ENCODE measurements at places on chromosomes 2 and 18.

- DNase-seq, result no peak
Observed at GRCh38 chr2:104938231-104938941, 84.5 kb downstream of the POU3F3 start.

DNA sequence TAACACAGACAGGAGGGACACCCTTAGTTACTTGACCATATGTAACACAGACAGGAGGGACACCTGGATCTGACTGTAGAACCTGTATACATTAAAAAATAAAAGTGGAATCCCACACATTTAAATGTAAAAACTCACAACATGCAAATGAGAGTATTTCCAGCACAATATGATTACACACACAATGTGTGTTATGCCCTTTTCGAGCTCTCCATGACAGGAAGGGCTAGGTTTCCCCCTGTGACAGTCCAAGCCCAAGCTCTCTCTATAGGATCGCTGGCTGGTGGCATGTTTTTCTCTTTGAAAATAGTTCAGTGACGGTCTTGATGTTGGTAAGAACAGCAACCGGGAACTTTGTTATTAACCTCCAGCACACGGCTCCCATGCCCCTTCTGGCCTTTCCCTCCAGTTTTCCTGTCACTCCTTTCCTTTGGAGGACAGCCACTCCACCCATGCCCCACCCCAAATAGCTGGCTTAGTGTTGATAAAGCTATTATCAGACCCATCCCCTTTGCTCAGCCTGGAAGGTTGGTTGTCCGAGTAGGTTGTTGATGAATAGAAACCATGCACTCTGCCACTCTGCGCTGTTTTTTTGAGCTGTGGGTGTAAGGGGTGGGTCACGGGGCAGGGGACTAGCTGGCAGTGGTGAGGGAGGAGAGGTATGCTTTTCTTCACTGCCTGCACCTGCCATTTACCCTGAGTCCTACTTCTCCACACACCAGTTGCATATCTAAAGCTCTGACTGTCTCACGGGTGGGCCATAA is 2.7 kb downstream of the RASGRP3 start:
- no peak for DNase-seq

DNA sequence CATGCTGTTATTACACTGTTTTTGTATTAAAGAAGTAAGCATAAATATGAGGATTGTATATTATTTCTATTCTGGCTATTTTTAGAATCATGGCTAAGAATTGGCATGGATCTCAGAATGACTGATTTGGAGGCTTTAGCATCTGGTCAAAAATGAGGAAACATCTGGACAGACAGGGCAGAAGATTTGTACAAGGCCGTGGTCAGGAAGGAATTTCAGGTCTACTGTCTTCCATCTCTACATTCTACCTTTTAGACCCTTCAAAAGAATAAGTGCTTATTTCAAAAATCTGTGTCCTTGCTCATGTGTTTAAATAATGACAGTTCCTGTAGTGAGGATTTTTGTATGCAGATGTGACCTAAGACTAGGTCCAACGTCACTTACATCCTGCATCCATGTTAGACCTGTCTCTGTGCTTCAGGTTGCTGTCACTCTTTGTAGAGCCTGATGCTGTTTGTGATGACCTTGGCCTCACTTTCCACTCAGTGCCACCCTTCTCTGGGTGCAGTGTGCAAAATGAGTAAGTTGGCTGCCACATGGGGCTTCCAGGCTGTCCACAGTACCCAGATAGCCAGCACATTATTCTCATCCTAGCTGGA is 54.7 kb upstream of the B3GNT2 start:
- no peak for DNase-seq

DNA sequence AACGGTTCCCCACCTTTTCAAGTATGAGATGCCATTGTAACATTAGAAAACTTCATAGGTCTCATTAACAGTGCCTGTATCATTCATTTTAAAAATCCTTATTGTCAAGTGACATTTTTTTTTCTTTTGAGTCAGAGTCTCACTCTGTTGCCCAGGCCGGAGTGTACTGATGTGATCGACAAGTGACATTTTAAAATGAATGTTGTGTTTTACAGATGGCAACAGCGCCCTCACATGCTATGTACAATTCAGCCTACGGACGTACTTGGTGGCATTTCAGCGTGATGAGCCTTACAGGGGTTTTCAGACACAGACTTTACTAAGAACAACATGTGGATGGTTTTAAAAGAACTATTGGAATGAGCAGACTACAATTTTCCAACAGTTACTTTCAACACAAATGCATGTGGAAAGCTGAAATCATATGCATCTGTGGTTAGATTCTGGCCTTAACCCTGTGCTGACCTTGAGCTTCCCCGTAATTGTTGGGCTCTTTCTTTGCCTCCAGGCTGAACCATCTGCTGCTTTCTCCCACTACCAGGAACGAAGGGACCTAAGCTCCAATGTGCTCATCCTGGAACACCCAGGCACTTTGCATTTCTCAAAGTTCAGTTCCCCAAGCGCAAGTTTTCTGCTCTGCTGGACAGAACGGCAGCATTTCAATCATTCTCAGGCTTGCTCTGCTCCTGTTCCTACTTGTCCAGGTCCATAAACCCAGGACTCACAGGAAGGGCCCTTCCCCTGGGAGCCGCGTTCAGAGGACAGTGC is 119.9 kb upstream of the NDUFV2 start:
- DNase-seq, result no peak

GRCh38 chr18:68660354-68661183 is 54.3 kb downstream of the TMX3 start:
- no peak for DNase-seq

DNA sequence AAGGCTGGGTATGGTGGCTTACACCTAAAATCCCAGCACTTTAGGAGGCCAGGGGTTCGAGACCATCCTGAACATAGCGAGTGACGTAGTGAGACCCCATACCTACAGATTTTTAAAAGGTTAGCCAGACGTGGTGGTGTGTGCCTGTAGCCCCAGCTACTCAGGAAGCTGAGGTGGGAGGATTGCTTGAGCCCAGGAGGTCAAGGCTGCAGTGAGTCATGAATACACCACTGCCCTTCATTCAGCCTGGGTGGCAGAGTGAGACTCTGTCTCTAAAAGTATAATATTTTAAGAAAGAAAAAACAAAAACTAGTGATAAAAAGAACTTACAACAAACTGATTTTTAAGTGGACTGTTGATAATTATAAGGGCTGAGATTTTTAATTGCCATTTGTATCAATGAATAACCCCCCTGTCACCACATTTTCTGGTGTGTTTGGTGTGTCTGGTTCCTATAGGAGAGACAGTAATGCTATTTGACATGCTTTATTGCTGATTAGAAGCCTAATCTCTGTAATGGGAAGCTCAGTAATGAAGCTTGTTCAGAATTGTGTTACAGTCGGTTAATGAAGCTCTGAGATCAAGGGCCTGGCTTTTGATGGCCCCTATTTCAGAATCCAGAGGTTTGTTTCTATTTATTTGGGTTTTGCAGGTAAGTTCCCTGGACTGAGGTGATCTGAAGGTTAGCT is 147.0 kb downstream of the NEDD4L start:
- no peak for DNase-seq

DNA sequence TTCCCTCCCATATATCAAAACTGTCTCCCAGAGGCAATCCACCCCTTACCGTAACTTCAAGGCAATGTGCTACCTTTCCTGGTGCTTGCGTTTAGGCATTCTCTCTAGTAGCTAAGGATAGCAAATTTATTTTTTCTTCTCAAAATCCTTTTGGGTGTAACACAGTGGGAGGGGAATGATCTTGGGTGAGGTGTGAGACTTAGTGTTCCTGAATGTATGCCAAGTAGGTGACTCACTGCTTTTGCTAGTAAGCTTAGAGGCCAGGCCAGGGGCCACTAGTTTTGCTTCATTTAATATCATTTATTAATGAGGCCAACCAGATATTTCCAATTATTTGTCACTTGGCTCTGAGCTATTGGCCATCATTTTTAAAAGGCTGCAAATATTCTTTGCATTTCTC is 135.5 kb downstream of the NAPG start:
- DNase-seq, result no peak

DNA sequence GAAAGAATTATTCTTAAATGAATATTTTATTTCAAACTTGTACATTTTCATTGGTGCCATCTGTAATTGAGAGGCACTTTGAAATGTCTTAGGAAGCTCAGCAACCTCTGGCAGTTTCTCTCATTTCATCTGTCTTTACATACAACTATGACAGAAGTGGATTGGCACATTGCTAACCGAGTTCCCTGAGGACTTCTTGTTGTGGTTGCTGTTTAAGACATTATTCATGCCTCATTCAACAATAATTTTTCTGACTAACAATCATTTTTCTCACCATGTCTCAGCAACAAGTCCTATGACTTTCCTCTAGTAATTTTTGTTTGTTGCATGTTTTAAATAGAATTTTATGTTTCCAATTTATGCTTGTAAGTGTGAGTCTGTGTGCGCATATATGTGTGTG is 284.0 kb upstream of the CWC22 start:
- no peak for DNase-seq

- no peak for DNase-seq
Observed at GRCh38 chr2:236916181-236916580, 169.5 kb upstream of the COPS8 start.

DNA sequence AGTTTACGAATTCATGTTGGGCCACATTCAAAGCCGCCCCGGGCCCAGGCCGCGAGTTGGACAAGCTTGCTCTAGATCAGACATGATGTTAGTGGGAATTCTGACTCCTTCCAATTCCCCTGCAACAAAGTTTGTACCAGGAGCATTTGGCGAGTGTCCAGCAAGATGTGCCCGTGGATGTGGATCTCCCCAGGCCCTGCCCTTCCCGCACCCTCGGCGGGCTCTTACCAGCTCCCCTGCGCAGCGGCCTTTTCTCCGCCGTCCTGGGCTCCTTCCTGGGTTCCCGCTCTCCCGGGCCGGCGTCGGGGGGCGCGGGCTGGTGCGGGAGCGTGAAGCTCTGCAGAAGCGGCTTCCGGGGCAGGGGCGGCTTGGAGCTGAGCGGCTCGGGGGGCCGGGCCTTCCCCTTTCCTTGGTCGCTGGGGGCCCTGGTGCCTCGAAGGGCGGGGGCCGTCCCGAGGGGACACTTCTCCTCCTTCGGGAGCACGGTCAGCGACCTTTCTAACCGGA is 90.8 kb upstream of the MGAT4A start:
- DNase-seq, result no peak

GRCh38 chr2:23379220-23379695 is 5.7 kb upstream of the KLHL29 start:
- DNase-seq, result no peak

DNA sequence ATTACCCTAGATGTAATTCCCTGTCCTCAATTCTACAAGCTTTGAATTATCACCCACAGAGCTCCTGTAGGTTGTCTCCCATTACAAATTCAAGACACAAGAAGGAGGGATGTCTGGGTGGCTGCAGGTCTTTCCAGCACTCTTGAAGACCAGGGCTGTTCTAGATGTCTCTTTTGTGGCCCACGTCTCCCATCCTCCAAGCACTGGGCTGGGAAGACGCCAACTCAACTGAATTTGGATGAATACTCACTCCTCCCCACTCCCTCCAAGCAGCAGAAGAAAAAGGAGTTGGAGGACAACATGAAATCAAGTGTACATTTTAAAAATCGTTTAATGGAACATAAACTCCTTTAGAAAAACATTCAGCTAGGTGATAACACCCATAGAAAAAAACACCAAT is 31.2 kb downstream of the SMAD7 start:
- no peak for DNase-seq

DNA sequence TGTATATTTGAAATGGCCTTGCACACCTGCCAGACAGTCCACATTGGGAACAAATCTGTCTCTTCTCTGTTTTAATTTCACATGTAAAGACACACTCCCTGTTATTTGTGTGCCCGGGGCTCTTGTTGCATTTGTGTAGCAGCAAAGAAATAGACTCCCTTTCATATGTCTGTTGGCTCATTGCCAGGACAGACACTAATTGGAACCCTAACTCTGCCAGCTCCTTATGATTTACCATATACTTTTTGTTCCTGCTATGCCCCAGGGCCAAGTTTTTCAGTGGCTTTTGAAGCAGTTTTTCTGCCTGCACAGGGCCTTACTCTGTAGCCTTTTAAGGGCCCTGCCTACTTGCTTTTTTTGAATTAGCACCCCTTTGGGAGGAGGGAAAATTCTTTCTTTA is 396.9 kb downstream of the DLGAP1 start:
- DNase-seq, result no peak

GRCh38 chr2:195572895-195573683 is 83.9 kb upstream of the SLC39A10 start:
- no peak for DNase-seq

DNA sequence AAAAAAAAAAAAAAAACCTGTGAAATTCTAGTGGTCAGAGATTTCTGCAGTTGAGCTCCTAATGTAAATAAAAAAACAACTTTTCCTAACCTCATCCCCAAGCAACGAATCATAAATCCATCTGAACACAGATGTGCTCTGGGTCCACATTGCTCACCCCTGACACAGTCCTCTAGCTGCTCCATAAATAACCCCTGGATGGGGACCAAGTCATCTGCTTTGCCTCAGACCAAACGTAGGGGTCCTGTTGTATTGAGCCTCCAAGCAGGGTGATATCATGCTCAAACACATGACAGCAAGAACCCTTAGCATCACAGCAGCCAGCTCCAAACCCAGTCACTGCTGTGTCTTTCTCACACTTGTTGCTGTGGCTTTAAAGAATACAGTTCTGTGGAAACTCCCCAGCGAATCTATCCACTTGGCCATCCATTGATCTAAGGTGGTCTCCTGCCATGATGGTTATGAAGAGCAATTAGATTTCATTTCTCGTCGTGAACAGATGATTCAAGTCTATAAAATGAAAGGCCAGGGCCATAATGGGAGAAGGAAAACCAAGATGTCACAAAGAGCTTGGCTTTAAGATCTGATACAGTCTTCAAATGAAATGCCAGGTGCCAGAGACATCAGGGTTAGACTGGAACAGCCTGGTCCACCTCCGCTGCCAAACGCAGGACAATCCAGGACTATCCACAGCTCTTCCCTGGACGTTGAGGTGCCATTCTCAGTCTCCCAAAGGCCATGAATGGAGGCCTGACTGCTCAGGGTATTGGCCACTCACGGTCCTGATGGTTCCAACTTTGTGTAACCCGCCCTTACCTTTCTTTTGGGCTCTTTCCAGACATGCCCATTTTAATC is 39.0 kb downstream of the TBC1D8 start:
- no peak for DNase-seq

GRCh38 chr2:42227491-42227890 is 58.3 kb downstream of the EML4 start:
- DNase-seq, result no peak

GRCh38 chr2:26530240-26530540 is 52.3 kb upstream of the OTOF start:
- no peak for DNase-seq

GRCh38 chr2:192584976-192585375 is 390.2 kb upstream of the TMEFF2 start:
- DNase-seq, result no peak

DNA sequence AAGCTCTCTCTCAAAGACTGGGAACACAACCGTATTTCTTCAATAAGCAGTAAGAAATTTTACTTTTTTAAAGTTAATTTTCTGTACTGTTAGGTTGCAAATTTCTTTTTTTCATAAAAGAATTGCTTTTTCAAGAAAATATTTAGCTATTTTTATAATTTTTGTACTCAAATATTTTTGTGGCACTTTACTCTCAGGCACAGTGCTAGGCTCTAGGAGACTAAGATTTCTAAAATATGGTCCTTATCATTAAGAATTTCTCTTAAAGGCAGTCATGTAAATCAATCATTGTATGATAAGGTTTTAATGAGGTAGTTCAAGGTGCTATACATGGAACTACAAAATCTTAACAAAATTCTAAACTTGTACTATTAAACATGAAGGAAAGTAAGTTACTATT is 61.4 kb downstream of the MTX2 start:
- DNase-seq, result no peak

GRCh38 chr2:42967959-42968674 is 175.7 kb upstream of the HAAO start:
- DNase-seq, result no peak

Measured in activated naive CD4-positive, alpha-beta T cell (primary cell).